ENCODE measurements at places on chromosomes 16 and 17.

DNA sequence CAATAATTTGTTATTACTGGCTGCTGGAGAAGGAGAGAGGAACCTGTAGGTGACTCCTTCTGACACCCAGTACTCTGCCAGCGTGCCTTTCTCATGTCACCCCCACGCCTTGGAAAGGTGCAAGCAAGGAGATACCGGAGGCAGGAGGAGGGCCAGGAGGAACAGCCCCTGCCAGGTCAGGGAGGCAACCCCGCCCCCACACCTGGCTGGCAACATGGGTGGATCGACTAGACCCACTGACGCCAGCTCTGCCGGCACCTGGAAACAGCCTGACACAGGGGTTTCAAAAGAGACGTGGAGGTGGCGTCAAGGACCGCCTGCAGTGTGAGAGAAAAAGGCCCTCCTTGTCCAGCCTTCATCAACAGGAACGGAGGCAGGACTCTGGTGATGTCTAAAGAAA is 62.3 kb downstream of the CYB5B start:
- DNase-seq, result no peak

GRCh38 chr16:79066561-79066960 is 534.0 kb downstream of the MAF start:
- DNase-seq, result no peak

DNA sequence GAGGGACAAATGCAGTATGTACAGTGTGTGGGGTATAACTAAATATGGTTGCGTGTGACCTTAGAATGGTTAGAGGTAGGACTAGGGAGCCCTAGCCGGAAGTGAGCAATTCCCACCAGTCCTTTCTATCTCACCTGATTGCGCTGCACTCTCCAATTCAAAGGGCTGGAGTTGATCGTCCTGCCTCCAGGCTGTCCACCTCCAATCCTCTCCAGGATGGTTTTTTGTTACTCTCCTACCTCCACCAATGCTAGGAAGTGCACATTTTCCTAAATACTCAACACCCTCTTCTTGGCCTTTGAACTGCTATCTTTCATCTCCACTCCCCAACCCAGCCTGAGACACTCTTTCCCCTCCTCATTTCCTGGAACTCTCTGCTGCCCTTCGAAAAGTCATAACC is 181.7 kb upstream of the ASIC2 start:
- no peak for DNase-seq

- DNase-seq, result no peak
These were observed 147.0 kb upstream of the TNRC6C start for GRCh38 chr17:77811521-77811920.

- no peak for DNase-seq
These were observed 31.9 kb downstream of the KIFC3 start for GRCh38 chr16:57770361-57770760.

DNA sequence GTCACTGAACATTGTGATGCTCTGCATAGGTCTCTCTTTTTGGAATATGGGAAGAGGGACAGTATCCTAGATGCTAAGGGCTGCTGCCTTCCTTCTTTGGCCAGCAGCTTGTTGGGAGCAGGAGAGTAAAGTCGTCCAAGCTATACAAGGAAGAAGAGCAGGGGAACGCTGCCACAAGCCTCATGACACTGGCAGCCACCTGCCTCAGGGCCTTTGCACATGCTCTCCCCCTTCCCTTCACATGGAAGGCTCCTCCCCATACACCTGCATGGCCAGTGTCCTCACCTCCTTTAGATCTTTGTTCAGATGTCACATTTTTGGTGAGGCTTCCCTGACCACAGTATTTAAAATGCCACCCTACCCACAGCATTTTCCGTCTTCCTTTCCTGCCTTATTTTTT is 78.1 kb upstream of the CRHR1 start:
- DNase-seq, result no peak

Measured in suppressor macrophage treated with lipopolysaccharide for 4 hours (primary cell).